ENCODE measurements at places on chromosomes 12 and 14.
A peak's percentile ranks its signal among the peaks of the same experiment; 100 is the strongest.

DNA sequence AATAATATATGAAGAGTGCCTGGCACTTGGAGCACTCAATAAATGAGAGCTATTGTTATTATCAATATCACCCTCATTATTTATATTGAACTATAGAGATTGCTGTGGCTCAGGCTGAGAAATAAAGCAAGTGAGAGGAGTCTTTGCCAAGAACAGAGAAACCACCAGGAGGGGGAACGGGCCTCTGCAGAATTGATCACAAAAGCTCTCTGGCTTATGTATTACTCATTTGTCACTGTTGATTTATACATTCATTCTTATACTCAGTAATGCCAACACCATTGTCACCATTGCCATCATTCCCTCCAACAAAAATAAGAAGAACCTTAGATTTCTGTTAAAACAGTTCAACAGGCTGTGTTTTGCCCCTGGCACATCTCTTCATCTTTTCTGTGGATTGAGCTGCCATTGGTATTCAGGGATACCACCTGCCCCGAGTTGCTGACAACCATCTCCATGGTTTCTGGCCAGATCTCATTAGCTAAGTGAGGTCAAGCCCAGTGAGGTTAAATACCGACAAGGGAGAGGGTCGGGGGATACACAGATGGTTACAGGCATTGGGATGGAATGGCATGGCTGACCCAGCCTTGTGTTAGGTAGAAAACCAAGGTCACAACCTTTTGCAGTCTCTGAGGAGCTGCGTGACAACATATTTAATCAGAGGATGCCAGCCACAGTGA is 21.8 kb upstream of the PCNX1 start:
- DNase-seq = no peak

DNA sequence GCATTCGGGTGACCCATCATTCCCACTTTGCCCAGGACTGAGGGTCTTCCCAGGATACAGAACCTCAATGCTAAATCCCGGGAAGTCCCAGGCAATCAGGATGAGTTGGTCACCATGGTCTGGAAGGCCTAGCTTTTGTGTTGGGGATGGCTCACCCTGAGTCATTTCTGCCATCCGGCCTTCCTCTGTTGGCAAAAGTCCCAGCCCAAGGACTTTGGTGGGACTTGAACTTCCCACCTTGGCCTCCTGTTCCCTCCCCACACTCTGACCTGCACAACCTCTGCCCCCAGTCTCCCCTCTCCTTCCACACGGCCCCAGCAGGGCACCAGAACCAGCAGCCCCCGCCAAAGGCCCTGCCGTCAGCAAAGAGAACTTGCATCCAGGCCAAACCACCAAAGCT is 24.6 kb upstream of the NCOR2 start:
- DNase-seq = no peak

DNA sequence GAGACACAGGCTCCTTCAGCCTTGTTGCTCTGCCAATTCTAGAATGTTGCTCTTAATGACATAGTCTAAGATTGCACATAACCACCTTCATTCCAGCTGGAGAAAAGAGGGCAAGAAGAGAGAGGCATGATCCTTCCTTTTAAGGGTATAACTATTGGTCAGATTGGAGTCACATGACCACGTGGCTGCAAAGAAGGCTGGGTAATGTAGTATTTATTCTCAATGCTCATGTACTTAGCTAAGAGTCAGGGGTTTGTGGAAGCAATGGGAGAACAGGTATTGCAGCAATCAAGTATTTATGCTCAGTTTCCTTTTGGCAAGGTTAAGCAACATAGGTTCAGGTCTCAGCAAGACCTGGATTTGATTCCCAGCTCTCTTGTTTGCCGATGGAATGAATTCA is 298.8 kb upstream of the TBX3 start:
- no peak for DNase-seq

DNA sequence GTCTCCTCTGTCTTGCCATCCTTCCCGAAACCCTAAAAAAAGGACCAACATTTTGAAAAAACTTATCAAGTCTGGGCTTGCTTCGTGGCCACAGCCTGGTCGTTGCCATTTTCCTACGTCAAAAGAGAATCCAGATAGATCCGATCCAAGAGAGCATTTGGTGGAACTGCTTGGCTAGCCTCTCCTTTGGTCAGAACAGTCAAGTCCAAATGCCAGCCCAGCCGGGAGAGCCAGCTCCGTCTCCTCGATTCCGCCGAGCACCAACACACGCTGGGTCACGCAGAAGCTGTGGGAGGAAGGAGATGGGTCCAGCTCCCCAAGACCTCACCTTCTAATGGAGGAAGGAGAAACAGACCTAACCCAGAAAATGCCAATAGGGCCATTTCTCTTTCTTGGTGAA is 9.3 kb upstream of the PRIMA1 start:
- no peak for DNase-seq

DNA sequence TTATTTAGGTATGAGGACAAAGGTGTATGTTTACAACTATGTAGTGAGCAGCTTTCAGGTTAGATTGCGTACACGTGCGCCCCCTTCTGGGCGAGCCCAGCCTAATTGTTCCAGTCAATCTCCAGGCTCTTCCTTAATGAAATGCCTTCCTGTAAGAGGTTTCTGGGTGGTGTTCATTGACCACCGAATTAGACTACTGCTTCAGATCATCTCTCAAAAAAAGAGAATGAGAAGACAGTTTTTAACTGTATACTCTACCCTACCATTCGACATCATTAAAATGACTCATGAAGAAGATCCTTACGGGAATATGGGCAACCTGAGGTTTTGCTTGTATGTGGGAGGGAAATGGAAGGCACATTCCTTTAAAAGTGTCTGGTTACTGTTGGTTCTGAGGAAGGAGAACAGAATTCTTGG is 2.1 kb downstream of the LUM start:
- peak; percentile 10 for DNase-seq

- no peak for DNase-seq
These were observed 337.0 kb downstream of the IPO8 start for GRCh38 chr12:30358671-30359070.

- no peak for DNase-seq
These were observed 38.6 kb downstream of the CPM start for GRCh38 chr12:68894276-68894855.
